Activated T-helper 2 cell treated with anti-CD3 and anti-CD28 coated beads, Interferon-gamma antibody, Interleukin-2, Interleukin-4, amounts not matched to agents 10 μg/mL and 5 μg/mL and 100 μg/mL, durations not matched to agents 14 hours and 24 hours and 36 hours (primary cell): ENCODE measurements at places on chromosomes 16 and 17.

DNA sequence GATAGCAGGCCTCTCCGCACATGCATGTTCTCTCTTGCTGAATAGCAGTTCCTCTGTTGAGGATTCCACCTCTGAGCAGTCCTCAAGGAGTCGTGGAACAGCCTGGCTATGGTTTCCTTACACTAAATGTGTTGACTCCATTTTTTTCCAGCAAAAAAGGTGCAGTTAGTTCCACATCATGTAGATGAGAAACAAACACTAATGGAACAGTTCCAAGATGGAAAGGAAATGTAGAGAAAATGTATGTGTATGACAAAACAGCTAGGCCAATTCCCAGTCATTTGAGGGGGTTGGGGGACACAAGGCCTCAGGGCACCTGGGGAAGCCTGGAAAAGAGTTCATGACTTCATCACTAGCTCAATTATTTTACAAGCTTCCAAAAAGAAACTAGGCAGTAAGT, 90.0 kb downstream of the CFDP1 start:
- H3K27me3 ChIP-seq = no peaks in the 10 kb centered on the region
- no peak overlapping the region for H3K27ac ChIP-seq
- no peak for DNase-seq
- H3K36me3 ChIP-seq = peaks cover 3% of the 10 kb centered on the region
- H3K4me1 ChIP-seq = no peaks in the 10 kb centered on the region

DNA sequence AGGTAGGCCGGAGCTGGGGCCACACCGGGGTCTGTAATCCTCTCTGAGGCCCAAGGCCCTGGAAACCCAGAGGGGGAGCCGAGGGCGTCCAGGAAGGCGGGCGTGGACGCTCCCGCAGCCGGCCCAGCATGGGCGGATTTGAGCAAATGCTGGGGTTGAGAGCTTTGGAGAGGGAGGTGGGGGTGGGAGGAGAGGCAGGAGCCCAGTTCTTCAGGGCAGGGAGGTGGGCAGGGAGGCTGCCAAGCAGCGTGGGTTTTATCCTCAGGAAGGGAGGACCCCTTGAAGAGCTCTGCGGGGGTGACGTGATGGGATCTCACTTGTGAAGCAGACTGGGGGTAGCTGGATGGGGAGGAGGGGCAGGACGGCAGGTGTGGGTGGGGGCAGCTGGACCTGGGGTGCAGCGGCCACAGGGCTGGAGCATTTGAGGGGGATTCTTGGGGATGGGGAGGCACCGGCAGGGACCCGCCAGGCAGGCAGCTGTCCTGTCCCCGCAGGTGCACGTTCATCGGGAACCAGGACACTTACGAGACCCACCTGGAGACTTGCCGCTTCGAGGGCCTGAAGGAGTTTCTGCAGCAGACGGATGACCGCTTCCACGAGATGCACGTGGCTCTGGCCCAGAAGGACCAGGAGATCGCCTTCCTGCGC, 17.2 kb downstream of the TRAF7 start:
- no peak overlapping the region for H3K4me3 ChIP-seq
- peaks cover 27% of the 10 kb centered on the region for H3K36me3 ChIP-seq
- H3K4me1 ChIP-seq = no peaks in the 10 kb centered on the region
- H3K27ac ChIP-seq = no peak overlapping the region

DNA sequence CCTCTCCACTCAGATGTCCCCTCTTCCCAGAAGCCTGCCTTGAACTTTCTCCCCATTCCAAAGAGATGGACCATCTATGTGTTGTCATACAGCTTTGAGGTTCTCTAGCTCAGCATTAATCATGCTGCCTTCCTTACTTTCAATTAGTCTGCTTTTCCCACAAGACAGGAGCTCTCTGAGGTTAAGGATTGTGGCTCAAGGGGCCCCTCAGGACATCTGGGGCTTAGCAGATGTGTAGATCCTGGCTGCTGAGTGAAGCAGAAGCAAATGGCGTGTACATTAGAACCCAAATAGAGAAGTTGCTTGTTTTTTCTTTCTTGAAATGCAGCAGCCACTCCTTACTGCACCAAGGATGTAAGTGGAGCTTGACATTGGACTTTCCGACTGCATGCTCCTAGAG, 330.5 kb upstream of the TNRC6C start:
- DNase-seq = no peak
- no peaks in the 10 kb centered on the region for H3K4me1 ChIP-seq
- no peak overlapping the region for H3K4me3 ChIP-seq
- peaks cover 14% of the 10 kb centered on the region for H3K27me3 ChIP-seq

- H3K36me3 ChIP-seq = no peaks in the 10 kb centered on the region
- H3K4me3 ChIP-seq = no peak overlapping the region
- no peaks in the 10 kb centered on the region for H3K27me3 ChIP-seq
- peak overlapping the region; percentile 2 for H3K27ac ChIP-seq
- no peak for DNase-seq
- peaks cover 24% of the 10 kb centered on the region for H3K4me1 ChIP-seq
Observed at GRCh38 chr16:85312642-85313525, 200.6 kb upstream of the CIBAR2 start.

GRCh38 chr16:15450624-15451023, 16.2 kb downstream of the BMERB1 start:
- H3K4me3 ChIP-seq = no peak overlapping the region
- no peak overlapping the region for H3K27ac ChIP-seq
- no peak for DNase-seq

DNA sequence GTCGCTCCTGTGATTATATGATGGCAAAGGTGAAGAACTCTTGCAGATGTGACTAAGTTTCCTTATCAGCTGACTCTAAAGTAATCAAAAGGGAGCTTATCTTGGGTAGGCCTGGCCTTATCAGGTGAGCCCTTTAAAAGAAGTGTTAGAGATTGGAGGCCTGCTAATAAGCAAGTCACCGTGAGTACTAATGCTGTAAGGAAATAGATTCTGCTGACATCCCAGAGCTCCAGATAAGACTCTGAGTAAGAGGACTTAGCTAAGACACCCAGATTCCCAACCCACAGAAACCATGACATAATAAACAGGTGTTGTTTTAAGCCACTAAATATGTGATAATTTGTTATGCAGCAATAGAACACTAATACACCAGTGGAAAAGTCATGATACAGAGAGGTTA, 99.9 kb upstream of the FAM20A start:
- peaks cover 1% of the 10 kb centered on the region for H3K27me3 ChIP-seq
- no peaks in the 10 kb centered on the region for H3K4me1 ChIP-seq
- no peak overlapping the region for H3K27ac ChIP-seq
- DNase-seq = no peak
- no peaks in the 10 kb centered on the region for H3K36me3 ChIP-seq

DNA sequence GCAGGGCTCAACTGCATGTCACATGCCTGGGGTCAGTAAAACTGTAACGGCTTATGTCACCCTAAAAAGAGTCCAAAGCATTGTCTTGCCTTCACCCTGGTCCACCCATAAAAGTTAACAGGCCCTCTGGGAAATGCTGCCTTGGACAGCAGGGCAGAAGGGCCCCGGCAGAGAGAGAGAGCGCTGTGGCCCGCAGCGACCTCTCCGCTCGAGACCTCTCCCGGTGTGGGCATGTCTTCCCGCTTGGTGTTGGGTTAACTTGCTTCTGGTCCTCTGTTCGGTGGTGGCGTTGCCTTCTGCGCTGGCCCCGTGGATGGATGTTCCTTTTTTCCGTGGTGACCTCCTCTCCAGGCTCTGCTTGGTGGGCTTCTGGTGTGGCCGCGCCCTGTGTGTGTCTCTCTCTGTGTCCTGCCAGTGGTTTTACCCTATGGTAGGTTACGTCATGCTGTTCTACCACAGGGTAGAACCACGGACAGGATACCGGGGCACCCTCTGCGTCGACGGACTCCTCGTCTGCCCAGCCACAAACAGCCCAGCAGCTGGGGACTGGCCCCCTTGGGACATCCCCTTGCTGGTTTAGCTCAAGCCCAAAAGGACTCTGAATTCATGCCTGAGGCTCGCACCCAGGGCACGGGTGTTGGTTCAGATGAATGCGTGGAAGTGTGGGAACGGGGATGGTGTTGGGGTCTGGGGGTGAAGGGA, 18.3 kb upstream of the CLEC18A start:
- no peak overlapping the region for H3K4me3 ChIP-seq
- H3K36me3 ChIP-seq = peaks cover 29% of the 10 kb centered on the region
- no peak for DNase-seq
- no peak overlapping the region for H3K27ac ChIP-seq

- DNase-seq = no peak
- peaks cover 43% of the 10 kb centered on the region for H3K36me3 ChIP-seq
- no peak overlapping the region for H3K4me3 ChIP-seq
- no peak overlapping the region for H3K27ac ChIP-seq
Observed at GRCh38 chr17:6608321-6608720, 32.2 kb downstream of the KIAA0753 start.

GRCh38 chr16:24170407-24170806, 85.7 kb upstream of the CACNG3 start:
- no peak overlapping the region for H3K4me3 ChIP-seq
- H3K27me3 ChIP-seq = no peaks in the 10 kb centered on the region
- H3K4me1 ChIP-seq = peaks cover 2% of the 10 kb centered on the region
- no peak for DNase-seq
- no peak overlapping the region for H3K27ac ChIP-seq
- H3K36me3 ChIP-seq = peaks cover 36% of the 10 kb centered on the region

DNA sequence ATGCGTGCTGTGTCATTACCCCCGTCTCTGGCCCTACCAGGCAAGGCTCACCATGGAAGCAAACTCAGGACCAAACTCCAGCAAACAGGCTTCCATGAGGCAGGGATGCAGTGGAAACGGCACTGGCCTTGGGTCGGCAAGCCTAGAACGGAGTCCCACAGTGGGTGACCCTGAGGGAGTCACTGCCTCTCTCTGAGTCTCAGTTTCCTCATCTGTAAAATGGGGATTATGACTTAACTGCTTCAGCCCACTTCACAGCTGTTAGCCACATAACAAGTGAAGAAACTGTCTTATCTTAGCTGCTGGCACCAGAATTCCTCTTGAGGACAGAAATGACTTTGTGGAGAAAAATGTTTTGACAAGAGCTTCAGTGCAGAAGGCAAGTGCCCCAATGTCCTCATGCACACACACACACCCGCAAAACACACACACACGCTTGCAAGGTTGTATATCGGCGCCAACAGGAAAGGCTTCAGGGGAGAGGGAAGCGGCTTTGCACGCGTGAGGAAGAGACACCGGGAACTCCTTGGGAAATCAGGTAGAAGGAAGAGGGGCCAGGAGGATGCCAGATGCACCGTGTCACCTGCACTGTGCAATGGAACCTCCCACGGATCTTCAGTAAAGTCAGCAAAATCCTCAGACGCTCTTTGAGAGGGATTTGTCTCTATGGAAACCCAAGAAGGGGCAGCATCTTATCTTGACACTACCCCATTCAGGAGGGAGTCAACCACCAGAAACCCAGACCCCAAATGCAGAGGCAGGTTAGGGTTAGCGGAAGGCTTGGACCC, 53.7 kb downstream of the GSG1L start:
- H3K27me3 ChIP-seq = peaks cover 4% of the 10 kb centered on the region
- H3K36me3 ChIP-seq = no peaks in the 10 kb centered on the region
- no peak overlapping the region for H3K27ac ChIP-seq

DNA sequence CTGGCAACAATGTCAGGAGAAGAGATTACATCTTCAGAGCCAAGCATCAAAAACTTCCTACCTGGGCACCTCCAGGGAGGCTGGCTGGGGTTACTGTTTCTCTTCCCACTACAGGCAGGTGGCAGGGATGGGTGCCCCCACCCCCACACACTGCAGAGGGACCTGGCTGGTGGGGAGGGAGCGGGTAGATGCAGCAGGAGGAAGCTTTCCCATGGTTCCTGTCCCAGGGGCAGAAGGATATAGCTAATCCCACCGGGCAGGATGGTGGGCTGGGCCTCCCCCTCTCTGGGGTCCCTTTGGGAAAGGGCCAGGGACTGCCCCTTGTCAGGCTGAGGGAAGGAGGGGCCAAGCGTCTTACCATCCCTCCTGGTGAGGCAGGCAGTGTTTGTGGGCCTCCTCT, 16.7 kb upstream of the MTMR4 start:
- H3K4me3 ChIP-seq = peak overlapping the region; percentile 9
- DNase-seq = no peak
- H3K27ac ChIP-seq = no peak overlapping the region
- peaks cover 15% of the 10 kb centered on the region for H3K4me1 ChIP-seq
- H3K36me3 ChIP-seq = no peaks in the 10 kb centered on the region

- no peak overlapping the region for H3K4me3 ChIP-seq
- H3K4me1 ChIP-seq = peaks cover 4% of the 10 kb centered on the region
- peaks cover 5% of the 10 kb centered on the region for H3K36me3 ChIP-seq
- peaks cover 6% of the 10 kb centered on the region for H3K27me3 ChIP-seq
- no peak overlapping the region for H3K27ac ChIP-seq
Observed at GRCh38 chr16:74279805-74280204, 16.8 kb upstream of the PSMD7 start.

DNA sequence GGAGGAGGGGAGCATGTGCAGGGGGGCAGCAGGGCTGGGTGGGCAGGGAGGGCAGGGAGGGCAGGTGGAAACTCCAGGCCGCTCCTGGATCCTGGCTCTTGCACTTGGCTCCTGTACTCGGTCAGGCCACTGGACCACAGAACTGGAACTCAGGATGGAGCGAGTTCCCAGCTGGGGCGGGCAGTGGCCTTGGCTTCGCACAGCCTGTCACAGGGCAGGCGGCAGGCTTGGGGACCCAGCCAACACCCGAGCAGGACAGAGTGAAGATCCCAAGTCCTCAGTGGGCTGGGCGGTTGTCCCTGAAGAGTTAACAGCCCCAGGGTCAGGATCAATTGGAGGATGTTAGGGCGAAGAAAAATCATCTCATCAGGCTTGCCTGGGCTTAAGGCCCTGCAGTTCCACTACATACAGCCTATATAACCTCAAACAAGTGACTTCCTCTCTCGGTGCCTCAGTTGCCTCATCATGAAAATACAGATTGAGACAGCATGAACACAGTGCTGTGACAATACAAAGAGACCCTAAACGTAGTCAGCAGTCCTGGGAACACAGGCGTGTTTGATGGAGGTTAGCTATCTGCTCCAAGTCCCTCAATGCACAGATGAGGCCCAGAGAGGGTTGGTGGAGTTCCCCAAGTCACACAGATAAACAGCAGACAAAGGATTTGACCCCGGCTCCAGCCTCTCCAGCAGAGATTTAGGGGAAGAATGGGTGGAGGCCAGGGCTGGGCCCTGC, 21.9 kb downstream of the ZNF423 start:
- H3K4me3 ChIP-seq = no peak overlapping the region
- H3K27ac ChIP-seq = no peak overlapping the region
- no peaks in the 10 kb centered on the region for H3K4me1 ChIP-seq
- no peaks in the 10 kb centered on the region for H3K36me3 ChIP-seq
- no peak for DNase-seq

- no peak overlapping the region for H3K4me3 ChIP-seq
- peak overlapping the region; percentile 58 for H3K27ac ChIP-seq
- no peaks in the 10 kb centered on the region for H3K27me3 ChIP-seq
- peaks cover 65% of the 10 kb centered on the region for H3K4me1 ChIP-seq
Observed at GRCh38 chr17:66337268-66337667, 34.9 kb downstream of the PRKCA start.
